ENCODE measurements at places on chromosomes 1 and 21.
A peak's percentile ranks its signal among the peaks of the same experiment; 100 is the strongest.

GRCh38 chr1:176843352-176844297 lies 320.9 kb downstream of the ASTN1 start:
- no peak for DNase-seq

GRCh38 chr1:232890340-232890943 lies 60.0 kb upstream of the NTPCR start:
- DNase-seq = no peak

DNA sequence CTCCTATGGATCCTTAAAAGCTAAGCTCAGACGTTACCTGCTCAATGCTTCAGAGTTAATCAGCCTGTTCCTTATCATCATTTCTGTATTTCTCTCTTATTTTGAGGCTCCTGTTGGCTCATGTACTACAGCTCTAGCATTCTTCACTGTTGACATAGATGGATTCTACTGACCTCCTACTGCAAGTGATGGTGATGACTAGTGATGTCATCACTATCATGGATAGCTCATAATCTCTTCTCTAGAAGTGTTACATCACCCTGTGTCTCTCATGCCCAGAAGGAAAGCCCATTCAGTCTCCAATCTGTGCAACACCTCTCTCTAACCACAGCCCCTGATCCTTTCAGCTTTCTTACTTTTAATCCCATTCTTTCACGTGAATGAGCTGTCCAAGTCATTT lies 168.2 kb upstream of the DPT start:
- no peak for DNase-seq

- DNase-seq = no peak
Measured at GRCh38 chr1:187794561-187794960, 965.8 kb downstream of the PLA2G4A start.

DNA sequence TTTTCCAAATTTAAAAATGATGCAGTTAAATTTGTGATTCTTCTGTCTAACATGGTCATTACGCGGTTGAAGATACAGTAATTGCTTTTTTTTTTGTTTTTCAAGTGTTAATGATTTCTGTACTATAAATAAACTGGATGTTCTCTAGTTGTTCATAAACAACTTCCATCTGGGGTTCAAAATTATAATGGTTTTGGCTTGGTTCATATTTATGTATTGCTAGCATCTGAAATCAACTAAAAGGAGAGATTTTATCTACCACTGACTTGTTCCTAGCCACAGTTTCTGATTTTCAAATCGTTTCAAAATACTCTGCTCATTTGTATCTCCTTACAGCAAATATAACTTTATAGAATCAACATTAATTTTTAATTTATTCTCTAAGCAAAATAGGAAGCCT lies 35.2 kb upstream of the PLPPR4 start:
- no peak for DNase-seq

DNA sequence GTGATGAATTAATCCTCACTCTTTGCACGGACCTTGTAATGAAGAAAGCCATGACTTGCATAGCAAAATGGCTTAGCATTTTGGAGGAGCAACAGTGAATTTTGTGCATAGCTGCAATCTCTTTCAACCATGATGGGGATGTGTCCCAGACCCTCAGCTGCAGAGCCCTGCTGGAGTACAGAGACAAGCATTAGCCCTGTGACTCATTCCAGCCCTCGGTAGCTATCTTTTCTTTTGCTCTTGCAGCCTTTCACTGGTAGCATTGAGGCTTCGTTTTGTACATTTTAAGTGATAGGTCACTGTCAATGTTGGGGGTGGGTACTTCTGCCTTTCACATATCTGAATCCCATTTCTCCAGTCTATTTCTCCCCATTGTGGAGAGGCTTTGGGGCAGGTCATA lies 58.4 kb downstream of the SLC35F3 start:
- DNase-seq = no peak

GRCh38 chr21:45817345-45817744 lies 164.2 kb upstream of the COL6A1 start:
- peak; percentile 29 for DNase-seq

DNA sequence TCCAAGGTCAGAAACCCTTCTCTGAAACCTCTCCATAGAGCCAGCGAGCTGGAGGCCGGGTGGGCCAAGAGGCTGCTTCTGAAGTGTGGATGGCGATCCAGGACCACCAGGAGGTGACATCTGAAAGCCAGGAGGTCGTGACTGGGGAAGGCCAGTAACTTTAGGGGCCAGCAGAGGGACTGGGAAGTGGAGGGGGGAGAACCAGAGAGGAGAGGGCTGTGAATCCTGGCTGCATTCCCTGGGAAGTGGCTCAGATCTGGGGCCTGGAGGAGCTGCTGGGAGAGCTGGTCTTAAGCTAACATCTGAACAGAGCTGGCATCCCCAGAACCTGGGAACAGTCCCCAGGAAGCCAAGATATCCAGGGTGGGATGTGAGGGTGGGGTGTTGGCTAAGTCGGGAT lies 11.3 kb upstream of the EPHA8 start:
- DNase-seq = no peak

- no peak for DNase-seq
Measured at GRCh38 chr1:203039609-203040512, 13.6 kb downstream of the PPFIA4 start.

DNA sequence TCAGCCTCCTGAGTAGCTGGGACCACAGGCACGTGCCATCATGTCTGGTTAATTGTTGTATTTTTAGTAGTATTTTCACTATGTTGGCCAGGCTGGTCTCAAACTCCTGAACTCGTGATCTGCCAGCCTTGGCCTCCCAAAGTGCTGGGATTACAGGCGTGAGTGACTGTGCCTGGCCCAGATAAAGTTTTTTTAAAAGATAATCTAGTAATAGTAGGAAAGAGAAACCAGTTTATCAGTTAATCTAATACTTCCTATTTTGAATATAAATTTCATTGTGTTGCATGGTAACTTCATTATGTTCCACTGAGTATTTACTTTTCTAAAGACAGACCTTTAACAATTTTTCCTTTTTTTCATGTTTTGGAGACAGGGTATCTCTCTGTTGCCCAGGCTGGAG lies 10.0 kb downstream of the RABGAP1L start:
- DNase-seq = no peak

GRCh38 chr1:25744140-25744581 lies 55.8 kb upstream of the SELENON start:
- peak; percentile 81 for DNase-seq

GRCh38 chr1:161491472-161491871 lies 13.8 kb upstream of the FCGR2A start:
- DNase-seq = no peak

GRCh38 chr1:244659694-244660093 lies 6.8 kb downstream of the DESI2 start:
- no peak for DNase-seq

- peak; percentile 53 for DNase-seq
Measured at GRCh38 chr1:18256282-18257235, 149.0 kb downstream of the IGSF21 start.

DNA sequence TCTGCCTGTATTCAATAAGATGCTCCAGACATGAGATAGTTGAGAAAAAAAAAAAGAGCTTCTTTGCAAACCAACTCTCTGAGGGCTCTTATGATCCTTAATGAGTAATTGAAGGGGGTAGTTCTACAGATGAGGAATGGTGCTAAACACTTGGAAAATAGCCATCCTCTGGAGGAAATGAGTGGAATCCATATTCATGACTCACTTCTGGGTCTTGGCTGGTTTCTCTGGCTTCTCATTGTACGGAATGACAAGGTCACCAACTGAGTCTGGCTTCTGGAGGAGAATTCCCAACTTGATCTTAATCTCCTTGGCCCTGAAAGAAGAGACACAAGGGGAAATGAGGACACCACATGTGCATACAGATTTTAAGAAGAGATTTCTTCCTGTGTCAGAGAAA lies 34.7 kb downstream of the RGS5 start:
- no peak for DNase-seq

DNA sequence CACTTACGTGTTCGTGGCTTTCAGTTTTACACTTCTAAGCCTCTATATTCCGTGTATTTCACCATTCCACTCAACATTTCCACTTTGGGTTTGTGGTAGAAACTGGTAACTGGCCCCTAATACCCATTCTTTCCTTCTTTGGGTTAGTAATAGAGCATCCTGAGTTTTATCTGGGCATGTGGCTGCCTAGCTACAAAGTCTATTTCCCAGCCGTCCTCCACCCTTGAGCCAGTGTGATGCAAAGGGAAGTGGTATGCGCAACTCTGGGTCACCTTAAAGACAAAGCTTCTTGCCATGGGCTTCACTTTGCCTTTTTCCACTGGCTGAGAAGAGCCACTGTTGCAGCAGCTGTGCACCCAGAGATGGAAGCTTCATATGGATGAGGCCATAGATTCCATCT lies 73.9 kb downstream of the LAMC2 start:
- DNase-seq = no peak

DNA sequence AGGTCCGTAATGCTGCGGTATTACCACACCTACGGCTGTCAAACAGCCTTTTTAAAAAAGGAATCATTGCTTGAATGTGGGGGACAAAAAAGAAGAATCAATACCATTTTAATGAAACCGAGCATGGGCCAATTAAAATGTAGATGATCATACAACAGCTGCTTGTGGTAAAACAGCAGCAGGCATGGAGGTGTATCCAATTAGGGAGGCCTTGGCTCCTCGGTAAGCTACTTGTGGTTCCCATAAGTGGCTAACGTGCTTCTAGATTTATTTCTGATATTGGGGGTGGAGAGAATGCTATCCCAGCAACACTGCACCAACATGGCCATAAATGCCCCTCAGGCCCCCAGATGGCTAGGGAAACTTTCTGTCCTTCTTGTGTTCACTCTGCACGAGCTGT lies 1.8 kb downstream of the PTPN14 start:
- no peak for DNase-seq

DNA sequence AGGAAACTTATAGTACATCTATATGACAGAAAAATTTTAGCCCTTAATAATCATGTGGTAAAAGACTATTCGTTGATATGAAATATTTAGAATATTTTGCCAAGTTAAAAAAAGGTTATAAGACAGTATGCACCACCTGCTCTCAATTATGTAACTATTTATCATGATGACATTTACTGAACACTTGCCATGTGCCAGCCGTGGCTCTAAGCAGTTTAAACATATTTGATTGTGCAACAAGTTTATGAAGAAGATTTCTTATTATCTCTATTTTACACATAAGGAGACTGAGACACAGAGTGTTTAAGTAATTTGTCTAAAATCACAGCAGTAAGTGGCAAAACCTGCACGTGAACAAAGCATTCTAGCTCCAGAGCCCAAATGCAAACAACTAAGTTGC lies 199.3 kb upstream of the JUN start:
- no peak for DNase-seq

- DNase-seq = no peak
Measured at GRCh38 chr21:41418956-41419680, 6.9 kb upstream of the MX1 start.

GRCh38 chr21:35436899-35437298 lies 387.8 kb upstream of the RUNX1 start:
- no peak for DNase-seq

DNA sequence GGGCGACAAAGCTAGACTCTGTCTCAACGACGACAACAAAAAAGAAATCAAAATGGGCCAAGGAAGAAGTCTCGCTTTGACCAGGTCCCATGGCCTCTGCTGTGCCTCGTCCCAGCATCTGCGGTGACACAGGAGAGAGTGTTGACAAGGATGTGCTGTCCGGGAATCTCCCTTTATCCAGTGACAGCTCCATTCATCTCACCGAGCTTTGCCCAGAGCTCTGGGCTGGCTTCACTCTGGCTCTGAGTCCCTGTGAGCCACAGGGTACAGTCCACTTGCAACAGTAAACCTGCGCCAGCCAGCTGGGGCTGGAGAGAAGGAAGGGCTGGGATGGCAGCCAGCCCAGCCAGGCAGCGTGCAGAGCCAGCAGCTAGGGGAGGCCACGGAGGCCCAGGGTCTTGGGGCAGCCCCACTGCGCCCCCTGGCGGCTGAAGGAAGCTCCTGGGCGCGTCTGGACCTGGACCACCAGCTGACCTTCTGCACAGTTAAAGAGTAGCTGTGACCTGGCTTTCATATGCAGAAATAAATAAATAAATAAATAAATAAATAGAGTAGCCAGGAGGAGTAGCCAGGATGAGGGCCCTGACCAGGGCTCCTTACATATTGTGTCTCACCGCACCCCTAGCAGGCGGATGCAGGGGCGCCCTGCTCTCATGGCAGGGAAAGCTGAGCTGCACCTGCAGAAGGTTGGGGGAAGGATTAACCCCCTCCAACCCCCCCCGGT lies 29.7 kb downstream of the ENO1 start:
- DNase-seq = peak; percentile 96

DNA sequence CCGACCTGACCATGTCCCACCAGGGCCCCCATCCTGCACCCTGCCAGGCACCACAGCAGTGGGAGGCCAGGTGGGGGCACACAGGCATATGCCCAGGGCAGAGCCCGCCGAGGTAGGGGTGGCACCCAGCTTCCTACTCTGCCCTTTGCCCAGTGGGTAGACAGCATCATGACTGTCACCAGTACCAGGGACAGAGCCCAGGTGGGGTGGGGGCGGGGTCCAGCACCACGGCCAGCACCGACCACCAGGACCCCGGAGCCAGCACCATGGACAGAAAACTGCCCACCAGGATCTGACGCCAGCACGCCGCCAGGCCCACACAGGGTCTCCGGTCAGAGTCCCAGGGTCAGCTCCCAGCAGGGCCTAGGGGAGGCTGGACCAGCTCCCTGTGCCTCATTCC lies 3.8 kb downstream of the TAS1R3 start:
- no peak for DNase-seq

- DNase-seq = no peak
Measured at GRCh38 chr1:147924813-147925212, 3.4 kb upstream of the GPR89B start.

- DNase-seq = peak; percentile 57
Measured at GRCh38 chr1:15272009-15272781, 25.2 kb downstream of the FHAD1 start.

DNA sequence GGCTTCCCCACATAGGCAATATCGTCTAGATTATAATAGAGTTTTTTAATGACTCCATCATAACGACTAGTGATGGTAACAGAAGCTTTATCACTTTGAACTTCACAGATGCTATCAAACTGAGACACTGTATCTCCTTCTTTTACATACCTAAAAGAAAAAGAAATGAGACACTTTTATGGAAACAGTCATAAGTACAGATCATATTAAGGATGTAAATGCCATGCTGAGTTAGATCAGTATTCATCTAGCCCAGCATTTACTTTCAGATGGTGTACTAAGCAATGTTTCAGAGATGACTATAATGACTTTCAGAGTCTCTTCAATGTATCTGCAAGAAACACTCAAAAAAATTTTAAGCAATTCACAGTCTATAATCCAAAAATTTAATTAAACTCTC lies 18.9 kb downstream of the DBT start:
- DNase-seq = no peak
